ENCODE measurements at places on chromosomes 11 and 22.

- DNase-seq: no peak
Measured at GRCh38 chr22:42633013-42633412, 7.4 kb downstream of the ATP5MGL start.

GRCh38 chr11:122731500-122731913, 76.0 kb downstream of the UBASH3B start:
- no peak for DNase-seq

GRCh38 chr11:95884376-95884775, 39.5 kb downstream of the MTMR2 start:
- no peak for DNase-seq

DNA sequence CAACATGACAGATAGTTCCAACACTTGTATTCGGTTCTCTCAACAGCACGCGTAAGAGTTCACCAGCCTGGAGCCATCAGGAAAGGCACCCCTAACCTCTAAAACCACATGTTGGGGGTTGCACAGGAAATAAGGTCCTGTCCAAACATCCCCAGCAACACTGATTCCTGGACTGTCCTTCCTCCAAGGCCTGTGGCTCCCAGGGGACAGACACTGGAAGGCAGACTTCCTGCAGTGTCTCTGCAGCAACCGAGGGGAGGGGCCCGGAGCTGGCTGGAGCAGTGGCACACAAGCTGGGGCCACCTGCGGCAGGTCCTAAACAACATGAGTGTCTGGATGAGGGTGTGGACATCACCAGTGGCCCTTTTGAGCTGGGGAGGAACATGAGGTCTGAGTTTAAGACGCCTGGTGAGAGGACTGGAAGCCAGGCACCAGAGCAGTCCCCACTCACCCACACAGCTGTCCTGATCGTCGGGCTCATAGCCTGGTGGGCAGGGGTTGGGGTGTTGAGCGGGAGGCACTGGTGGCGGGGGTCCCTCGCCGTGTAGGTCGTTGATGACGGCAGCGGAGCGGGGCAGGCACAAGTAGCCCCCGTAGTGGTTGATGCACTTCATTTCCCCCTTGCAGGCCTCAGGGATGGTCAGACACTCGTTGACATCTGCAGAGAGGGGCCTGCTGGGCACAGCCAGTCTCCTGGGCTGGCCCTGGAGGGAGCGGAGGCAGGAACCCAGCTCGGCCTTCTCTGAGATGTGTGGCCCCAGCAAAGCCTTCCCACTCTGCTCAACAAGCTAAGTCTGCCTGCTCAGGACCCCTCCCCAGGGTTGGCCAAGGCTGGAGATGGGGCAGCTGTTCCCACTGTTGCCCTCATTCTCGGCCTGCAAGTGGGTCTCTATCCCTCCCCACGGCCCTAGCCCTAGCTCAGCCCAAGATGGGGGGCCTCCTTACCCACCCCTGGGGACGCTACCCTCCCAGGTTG, 1.6 kb downstream of the EFEMP2 start:
- DNase-seq: no peak

- no peak for DNase-seq
Measured at GRCh38 chr11:61978703-61979661, 11.5 kb upstream of the FTH1 start.

DNA sequence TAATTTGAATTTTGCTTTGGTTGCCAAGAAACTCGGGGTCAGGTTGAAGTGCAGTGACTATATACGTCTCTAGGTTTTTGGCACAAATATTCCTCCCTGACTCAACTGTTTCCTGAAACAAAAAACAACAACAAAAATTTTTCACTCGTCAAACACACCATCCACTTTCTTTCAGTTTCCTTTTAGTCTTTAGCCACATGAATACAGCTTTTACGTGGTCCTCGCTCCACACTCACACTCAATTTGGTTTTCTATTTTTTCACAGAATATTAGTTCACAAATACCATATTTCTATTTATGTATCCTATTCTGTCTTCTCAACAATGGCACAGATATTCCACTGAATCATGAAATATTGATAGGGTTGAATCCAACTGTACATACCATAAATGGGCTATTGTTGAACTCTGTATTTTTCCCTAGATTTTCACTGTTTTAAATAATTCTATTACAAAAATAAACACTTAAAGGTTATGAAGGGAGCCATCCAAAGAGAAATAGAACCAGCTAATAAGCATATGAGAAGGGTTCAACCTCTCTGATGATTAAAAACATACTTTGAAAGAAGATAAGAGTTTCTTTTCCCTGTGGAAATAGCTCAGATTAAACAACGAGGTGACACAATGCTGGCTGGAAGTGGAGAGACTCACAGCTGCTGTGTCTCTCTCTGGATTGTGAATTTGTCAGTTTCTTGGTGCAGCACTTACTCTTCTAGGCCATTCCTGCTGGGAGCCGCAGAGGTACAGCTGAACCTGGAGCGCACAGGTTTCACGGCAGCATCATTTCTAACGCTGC, 5.1 kb upstream of the FBLN1 start:
- no peak for DNase-seq

GRCh38 chr11:2142300-2142759, 3.1 kb upstream of the IGF2 start:
- no peak for DNase-seq

DNA sequence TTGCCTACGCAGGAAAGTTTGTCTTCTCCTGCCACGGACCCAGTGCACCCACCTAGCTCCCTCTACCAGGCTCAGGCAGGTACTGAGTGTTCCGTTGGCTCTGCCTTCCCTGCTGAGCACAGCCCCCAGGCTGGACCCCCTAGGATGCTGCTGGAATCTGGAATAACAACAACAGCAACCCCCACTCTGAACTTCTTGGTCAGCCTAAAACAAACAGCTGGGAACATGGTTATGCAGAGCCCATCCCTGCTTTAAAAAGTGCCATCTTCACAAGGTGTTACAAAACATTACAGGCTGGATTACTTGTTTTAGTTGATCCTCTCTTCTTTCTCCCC, 1.8 kb downstream of the OPCML start:
- no peak for DNase-seq

GRCh38 chr11:27582621-27583020, 76.1 kb upstream of the LIN7C start:
- DNase-seq: no peak

DNA sequence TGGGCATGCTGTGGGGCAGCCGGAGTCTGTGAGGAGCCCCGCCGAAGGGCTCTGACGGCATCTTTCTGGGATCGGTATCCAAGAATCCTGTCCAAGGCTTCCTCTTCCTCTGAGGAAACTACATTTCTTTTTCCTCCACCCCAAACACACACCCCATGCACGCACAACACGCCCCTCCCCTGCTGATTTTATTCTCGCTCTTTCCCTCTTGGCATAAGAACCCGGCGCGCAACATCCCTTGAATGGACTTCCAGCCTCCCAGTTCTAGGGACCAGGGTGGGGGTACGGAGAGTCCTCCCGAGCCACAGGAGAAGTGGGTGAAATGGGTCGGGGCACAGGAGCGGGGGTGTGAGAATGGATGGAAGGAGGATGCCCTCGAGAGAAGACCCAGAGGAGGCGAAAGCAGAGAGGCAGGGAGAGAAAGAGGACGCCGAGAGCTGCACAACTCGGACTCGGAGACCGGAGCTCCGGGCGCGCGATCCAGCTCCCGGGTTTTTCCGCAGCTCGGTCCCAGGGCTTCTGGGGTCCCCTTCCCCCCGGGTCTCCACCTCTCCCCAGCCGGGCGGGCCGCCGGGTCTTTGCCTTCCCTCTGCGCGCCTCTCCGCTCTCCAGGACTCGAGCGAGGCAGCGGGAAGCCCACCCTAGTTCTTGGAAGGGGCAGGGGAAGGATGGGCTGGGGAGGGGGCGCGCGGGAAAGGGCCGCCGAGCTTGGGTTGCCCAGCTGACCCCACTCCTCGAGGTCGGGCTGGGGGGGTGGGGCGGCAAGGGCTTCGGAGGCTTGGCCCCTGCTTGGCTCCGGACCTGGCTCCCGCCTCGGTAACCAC, 1.5 kb upstream of the LARGE1 start:
- DNase-seq: no peak

GRCh38 chr22:42357634-42358296, 74.4 kb downstream of the NFAM1 start:
- no peak for DNase-seq

DNA sequence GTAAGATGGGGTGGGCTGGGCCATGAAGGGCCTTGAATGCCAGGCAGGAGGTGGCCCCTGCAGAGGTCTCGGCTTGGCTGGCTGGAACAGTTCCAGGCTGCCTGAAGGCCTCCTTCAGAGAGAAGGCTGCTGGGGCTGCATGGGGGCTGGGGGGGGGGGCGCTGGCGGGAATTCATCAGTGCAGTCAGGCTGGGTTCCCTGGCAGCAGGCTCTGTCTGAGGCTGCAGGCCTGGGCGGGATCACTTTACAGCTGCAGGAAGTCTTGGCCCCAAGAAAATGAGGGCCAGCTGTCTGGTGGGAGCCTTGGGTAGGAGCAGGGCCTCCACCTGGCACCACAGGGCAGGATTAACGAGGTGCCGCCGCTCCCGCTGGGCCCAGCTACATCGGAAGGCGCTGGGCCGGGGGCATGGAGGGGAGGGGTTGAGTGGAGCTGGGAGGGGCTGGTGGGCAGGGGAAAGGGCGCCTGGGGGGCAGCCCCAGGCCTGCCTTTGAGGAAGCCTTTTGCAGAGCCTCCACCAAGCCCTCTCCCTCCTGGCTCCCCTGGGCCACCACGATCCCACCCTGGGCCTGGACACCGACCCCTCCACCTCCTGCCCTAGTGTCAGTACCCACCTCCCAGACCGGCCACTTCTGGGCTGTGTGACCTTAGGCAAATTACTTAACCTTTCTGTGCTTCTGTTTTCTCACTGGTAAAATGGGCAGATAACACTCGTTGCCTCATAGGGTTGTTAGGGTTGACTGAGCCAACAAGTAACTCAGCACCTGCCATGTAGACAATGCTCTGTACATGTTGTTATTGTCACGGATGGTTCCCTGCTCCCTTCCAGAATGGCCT, 31.0 kb upstream of the HMOX1 start:
- no peak for DNase-seq

- no peak for DNase-seq
Measured at GRCh38 chr11:103946793-103947545, 89.5 kb upstream of the DDI1 start.

- no peak for DNase-seq
Measured at GRCh38 chr11:9756461-9756860, 92.6 kb downstream of the SWAP70 start.

DNA sequence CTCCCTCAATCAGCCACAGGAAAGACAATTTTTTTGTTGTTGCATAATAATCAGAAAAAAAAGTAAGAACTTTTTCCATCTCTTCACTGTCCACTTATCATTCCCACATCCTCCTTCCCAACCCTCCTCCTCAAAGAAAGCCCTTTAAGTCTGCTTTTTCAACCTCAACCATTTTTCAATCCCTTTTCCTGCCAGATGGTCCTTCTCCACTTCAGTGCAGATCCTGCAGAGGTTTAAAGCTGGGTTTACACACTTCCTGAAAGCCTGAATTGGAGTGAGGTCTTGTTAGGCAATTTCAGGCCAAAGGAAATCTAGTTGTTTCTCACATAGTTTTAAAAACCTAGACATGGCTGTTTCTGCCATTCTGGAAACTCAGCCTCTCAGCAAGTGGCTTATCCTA, 78.3 kb downstream of the RPL27A start:
- no peak for DNase-seq

GRCh38 chr11:33379947-33380346, 122.8 kb downstream of the HIPK3 start:
- no peak for DNase-seq

- DNase-seq: no peak
Measured at GRCh38 chr11:102733232-102733875, 8.6 kb upstream of the MMP8 start.

DNA sequence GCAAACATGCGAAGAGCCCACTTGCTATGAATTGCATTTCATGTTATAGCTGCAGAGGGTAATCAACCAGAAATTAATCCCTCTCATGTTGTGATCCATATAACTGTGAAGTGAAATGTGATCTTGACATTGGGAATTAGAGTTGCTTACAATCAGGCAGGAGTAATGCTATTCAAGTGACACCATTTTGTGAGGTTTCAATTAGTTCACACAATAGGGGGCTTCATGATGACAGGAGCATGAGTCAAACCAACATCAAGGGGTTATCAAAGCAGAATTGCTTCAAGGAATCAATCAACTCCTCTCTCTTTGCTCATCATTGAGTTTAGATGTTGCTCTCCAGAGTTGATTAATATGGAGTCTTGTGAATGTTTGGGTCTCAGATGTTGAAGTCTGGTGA, 1585.2 kb upstream of the TENM4 start:
- DNase-seq: no peak

DNA sequence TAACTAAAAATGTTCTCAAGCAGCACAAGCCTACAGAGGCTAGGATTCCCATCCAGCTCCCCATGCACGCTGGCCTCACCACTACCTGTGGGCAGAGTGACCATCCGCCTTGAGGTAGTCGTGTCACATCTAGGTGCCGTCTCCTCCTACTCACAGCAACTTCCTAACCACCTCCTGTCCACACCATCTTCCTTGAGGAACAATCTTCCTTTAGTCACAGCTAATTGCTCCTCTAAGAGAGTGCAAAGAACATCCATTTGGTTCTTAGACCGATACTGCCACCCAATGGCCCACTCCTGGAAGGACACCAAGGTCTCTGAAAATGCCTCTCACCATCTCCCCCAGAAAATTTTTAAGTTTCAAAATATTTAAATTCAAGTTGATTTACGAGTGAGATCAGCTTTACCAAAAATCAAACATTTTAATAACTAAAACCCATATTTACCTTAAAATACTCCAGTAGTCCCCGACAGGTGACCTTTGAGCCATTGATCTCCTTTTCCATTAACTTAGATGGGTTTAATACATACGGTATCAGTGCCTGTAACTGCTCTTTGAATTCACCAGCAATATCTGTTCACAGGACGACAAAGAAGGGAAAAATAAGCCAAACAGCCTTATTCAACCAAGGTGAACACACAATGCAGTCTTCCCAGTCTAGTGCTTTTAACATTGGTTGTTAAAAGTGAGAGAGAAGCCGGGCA, 21.7 kb upstream of the PLAAT3 start:
- peak; percentile 45 for DNase-seq

- DNase-seq: peak; percentile 79
Measured at GRCh38 chr11:57792060-57792541, 30.5 kb downstream of the CTNND1 start.

DNA sequence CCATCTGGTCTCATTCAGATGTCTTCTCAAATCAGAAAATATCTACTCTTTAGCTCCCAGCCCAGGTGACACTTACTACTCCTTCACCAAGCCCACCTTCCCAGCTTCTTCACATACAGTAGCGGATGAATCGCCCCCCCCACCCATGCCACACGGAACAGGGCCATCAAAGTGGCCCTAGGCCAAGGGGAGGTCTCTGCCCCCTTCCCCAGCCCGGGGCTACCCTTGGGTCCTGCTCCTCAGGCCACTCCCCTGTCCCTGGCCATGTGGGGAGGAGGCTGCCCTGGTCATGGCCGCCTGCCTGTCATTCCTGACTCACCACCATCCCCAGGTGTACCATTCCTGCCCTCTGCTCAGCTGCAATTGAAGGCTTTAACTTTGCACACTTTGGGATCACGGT, 142.8 kb downstream of the NECTIN1 start:
- no peak for DNase-seq

All from activated CD8-positive, alpha-beta memory T cell treated with anti-CD3 and anti-CD28 coated beads for 4 hours (primary cell).